Activated T-cell treated with anti-CD3 and anti-CD28 coated beads for 24 hours (primary cell): ENCODE measurements at places on chromosomes 1 and 21.

DNA sequence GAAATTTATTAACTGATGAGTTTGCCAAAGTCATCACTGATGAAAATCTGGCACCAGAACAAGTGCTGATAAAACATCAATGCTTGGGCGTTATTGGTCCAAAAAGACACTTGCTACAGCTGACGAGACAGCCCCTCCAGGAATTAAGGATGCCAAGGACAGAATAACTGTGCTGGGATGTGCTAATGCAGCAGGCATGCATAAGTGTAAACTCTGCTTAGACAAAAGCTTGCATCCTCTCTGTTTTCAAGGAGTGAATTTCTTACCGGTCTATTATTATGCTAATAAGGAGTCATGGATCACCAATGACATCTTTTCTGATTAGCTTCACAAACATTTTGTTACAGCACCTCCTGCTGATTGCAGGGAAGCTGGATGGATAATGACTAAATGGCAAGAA is 402.0 kb downstream of the LTN1 start:
- no peak for DNase-seq

- no peak for DNase-seq
Observed at GRCh38 chr1:982765-983436, 1.0 kb upstream of the PERM1 start.

DNA sequence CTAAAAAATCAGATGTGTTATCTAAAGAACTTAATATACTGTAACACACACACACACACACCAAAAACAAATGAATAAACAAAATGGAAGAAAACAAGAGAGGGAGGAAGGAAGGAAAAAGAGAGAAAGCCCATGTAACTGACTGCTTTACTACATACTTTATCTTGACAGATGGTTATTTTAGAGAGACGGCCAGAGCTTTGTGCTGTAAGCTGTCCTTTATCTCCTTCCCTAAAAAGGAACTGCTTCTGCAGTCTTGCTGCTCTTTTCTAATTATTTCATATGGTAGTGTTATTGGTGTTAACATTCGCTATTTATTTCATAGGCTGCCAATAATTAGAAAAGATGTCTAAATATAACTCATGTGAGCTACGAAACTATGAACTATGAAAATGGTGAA is 1384.6 kb downstream of the MRPL39 start:
- DNase-seq = no peak

DNA sequence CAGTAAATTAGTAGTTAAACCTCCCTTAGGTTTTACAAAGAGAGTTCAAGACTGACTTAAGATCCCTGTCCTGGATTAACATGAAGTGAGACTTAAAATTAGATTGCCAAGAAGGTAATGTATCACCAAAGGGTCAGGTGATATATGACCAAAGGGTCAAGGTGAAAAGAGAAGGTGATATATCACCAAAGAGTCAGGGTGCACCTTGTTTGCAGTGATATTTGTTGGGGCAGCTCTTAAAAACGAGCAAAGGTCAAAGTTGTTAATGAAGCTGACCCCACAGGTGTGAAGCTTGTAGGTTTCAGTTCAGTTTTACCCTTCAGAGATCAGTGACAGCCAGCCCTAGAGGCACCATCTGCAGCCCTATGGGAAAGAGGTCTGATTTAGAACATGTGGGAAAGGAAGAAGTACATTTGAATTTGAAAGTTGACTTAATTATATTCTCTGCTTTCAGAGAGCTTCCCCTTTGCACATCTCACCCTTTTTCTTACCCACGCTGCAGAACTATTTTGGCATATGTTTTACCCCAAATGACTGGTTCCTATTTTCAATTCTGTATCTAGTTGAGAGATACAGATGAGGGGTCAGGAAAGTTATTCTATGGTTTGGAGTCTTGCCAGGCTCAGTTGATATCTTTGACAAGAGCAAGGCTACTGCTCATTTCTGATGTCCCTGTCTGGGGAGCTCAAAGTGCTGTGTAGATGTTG is 170.8 kb downstream of the S1PR1 start:
- no peak for DNase-seq

DNA sequence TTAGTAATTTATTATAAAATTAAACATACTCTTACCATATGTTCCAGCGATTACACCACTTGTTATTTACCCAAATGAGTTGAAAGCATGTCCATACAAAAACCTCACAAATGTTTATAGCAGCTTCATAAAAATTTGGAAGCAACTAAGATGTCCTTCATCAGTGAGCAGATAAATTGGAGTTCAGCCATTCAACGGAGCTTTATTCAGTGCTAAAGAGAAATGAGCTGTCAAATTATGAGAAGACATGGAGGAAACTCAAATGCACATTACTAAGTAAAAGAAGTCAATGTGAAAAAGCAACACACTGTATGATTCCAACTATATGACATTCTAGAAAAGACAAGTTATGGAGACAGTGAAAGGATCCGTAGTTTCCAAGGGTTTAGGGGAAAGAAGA is 606.7 kb upstream of the TMPRSS15 start:
- DNase-seq = no peak

GRCh38 chr21:39127506-39127905 is 55.7 kb downstream of the PSMG1 start:
- DNase-seq = no peak

DNA sequence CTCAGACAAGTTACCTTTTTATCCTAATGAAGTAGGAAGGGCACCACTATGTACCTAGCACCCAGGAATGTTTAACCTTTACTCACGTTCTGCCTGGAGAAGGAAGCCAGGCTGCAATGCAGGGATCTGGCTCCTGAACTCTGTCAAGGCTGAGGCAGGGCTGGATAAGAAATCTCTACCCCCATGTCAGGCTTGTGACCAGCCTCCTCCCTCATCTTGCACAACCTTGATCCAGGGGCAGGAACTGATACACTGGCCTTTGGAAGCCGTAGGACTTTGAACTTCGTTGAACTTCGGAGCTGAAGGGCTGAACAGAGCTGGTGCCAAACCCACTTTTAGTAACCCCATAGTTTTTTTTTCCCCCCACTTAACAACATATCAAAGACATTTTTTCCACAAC is 8.0 kb upstream of the AKR1A1 start:
- DNase-seq = no peak

DNA sequence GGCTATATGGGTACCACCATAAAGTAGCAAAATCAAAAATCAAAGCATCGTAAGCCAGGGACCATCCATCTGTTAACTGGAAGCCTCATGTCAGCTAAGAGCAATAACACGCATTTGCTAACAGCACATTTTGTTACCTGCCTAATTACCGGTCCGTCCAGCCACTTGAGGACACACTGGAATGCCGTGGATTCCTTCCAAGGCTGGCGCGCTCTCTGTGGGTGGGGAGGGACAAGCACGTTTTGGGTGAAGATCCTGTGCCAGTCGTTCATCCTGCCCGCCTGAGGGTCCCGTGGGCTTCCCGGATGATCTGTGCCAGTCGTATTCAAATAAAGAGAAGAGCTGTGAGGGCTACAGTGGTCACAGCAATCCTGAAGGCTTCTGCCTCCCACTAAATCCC is 6.2 kb downstream of the NPHP4 start:
- DNase-seq = no peak
